ENCODE measurements at places on chromosomes 3 and 15. TPM values are rescaled to one million over a fixed set of nuclear protein-coding genes. Genes with fewer than 3 reads are reported as not detected.

- no peak for DNase-seq
Observed at GRCh38 chr3:22585504-22585903, 617.6 kb upstream of the UBE2E2 start.

- no peak for DNase-seq
Observed at GRCh38 chr3:59311231-59311630, 261.4 kb upstream of the CFAP20DC start.

GRCh38 chr3:194767446-194768207 lies 81.9 kb downstream of the FAM43A start:
- no peak for DNase-seq

GRCh38 chr3:140359233-140359995 lies 318.4 kb upstream of the TRIM42 start:
- DNase-seq = no peak

DNA sequence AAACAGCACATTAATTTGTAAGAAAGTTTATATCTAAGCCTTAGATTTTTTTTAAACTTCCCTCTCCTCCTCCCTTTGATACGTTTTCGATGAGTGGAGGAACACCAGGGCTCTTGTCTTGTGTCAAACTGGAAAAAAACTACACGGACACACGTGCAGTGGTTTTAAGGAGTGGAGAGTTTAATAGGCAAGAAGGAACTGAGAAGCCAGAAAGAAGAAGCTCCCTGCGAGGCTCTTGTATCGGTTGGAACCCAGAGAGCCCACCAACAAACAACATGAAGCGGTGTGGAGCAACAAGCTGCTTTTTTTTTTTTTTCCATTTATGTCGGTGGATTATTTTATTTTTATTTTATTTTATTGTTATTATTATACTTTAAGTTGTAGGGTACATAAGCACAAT lies 18.6 kb downstream of the NDUFB4 start:
- DNase-seq = no peak

GRCh38 chr3:160454995-160455394 lies 5.4 kb upstream of the TRIM59 start:
- no peak for DNase-seq

DNA sequence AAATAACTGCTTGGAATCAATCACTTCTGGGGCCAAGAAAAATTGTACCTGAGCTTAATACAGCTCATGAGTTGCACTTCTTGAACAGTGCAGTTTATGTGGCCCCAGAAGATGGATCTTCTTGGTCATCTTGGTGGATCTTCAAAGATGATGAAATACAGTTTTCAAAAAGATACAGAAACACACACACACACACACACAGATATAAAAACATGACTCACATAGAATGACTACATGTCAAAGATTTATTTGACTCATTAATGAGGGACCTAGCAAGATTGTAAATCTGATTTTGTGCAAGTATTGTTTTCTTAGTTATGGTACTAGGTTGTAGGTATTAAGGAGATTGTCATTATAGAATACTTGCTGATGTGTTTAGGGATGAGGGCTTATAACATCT lies 32.6 kb downstream of the PDCD6IP start:
- DNase-seq = no peak

DNA sequence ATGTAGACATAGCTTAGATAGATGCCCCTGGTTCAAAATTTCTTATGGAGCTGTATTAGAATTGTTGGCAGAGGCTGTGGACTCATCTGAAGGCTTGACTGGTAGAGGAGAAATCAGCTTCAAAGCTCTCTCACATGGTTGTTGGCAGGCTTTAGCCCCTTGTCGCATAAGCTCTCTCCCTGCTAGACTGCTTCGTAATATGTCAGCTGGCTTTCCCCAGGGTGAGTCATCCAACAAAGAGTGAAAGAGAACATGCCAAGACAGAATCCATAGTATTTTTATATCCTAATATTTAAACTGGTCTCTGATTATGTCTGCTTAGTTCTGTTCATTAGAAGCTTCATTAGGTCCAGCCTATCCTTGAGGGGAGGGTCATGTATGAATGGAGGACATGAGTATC lies 427.4 kb upstream of the NAALADL2 start:
- DNase-seq = no peak

GRCh38 chr3:114551770-114552526 lies 258.1 kb downstream of the TIGIT start:
- no peak for DNase-seq

GRCh38 chr15:63069616-63070090 lies 27.1 kb downstream of the TPM1 start:
- no peak for DNase-seq

GRCh38 chr15:91895051-91895450 lies 41.5 kb downstream of the SLCO3A1 start:
- no peak for DNase-seq

CPLX3 gene
- total RNA-seq = not detected

ERC2 gene
- total RNA-seq = 1.2 TPM

ZNF619 gene
- 4.9 TPM for total RNA-seq

NBEAL2 gene
- 175 TPM for total RNA-seq

GABRR3 gene
- not detected for total RNA-seq

ZNF620 gene
- total RNA-seq = 2.1 TPM

All from upper lobe of left lung (tissue), 6 donors.